ENCODE measurements at places on chromosomes 6 and 20.

DNA sequence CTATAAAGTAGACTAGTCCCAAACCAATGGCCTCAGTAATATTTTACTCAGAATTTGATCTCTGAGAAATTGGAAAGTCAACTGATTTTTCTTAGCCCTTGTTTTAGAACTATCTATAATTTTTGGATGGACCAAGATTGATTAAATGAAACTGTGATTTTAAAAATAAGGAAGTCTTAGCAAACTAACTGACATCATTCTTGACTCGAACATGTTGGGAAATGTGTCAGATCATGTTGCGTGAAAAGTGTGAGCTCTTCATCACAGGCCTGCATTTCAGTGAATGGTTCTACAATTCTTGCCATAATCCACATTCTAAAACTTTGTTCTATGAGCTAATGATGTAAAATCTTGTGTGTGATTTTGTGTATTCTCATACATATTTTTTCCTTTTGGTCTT lies 11.0 kb downstream of the TNFAIP3 start:
- no peak for DNase-seq

GRCh38 chr6:14524319-14524718 lies 406.7 kb downstream of the CD83 start:
- no peak for DNase-seq

DNA sequence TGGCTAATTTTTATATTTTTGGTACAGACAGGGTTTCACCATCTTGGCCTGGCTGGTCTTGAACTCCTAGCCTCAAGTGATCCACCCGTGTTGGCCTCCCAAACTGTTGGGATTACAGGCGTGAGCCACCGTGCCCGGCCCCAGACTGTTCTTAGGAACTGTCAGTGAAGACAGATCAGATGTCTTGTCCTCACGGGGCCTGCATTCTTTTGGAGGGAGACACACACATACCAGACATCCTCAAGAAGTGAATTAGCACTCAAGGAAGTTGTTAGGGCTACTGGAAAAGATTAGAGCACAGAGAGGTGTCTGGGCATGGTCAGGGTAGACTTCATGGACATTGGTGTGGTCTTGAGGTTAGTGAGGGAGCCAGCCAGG lies 10.3 kb upstream of the LPIN3 start:
- DNase-seq = no peak

DNA sequence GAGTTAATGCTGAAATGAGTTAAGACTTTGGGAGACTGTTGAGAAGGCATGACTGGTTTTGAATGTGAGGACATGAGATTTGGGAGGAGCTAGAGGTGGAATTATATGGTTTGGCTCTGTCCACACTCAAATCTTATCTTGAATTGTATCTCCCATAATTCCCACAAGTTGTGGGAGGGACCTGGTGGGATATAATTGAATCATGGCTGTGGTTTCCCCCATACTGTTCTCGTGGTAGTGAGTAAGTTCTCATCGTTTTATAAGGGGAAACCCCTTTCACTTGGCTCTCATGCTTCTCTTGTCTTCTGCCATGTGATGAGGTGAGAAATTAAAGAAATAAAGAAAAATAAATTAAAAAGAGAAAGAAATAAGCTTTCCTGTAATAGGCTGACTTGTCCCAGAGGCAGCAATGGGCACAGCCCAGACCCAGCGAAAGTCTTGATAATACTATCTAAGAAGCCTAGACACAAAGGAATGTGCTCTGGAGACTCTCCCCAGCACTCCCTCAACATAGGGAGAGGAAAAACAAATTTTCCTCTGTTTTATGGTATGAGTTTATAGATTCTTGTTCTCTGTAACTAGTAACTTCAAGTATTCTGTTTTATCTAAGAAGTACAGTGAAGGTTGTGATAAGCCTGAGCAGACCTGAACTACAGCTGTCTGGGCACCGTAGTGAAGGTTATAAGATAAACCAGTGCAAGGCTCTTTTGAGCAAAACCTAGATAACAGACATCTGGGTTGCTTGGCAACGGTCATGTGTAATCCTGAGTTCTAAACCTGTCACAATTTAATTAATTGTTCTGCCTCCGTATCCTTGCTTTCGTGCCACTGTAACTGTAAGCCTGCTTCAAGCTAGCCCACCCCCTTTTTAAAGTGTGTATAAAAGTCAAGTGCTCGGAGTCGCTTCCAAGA lies 88.9 kb upstream of the ECI2 start:
- no peak for DNase-seq

DNA sequence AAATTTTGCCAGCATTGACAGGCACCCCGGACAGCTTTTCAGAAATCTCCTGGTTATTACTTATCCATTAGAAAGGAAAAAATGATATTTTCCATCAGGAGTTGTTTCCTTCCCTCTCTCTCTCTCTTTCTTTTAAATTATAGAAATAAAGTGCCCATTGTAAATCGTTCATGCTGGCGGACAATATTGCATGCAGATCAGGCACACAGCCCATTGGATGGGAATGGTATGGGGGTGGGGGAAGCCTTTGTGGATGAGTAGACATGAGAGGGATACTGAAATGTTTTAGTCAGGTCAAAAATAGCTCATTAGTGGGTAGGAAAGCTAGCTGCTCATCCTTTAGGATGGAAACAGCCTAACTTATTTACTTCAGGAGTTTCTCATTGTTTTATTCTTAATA lies 764.9 kb upstream of the MMS22L start:
- no peak for DNase-seq

- no peak for DNase-seq
Measured at GRCh38 chr6:8382434-8382833, 52.9 kb downstream of the SLC35B3 start.

GRCh38 chr6:153781306-153781705 lies 257.7 kb upstream of the OPRM1 start:
- DNase-seq = no peak

DNA sequence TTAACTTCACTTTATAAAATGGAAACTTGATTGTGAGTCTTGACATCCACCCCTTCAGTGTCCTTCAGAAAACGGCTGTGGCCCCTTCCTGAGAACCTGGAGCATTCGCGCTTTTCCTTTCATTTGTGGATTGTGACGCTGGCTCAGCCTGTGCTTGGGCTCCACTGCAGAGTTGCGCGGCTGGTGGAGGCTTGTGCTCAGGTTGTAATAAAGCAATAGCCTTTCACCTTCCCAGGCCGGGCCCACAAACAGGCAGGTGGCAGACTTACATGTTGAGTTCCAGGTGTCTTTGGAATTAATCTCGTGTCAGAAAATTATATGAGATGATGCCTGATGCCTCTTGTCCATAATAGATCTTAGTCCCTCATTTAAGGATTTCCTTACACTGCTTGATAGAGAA lies 199.9 kb downstream of the CDH4 start:
- no peak for DNase-seq

GRCh38 chr6:127186889-127187288 lies 68.4 kb downstream of the RSPO3 start:
- peak; percentile 78 for DNase-seq

GRCh38 chr20:62332989-62333819 lies 30.4 kb downstream of the ADRM1 start:
- DNase-seq = no peak

DNA sequence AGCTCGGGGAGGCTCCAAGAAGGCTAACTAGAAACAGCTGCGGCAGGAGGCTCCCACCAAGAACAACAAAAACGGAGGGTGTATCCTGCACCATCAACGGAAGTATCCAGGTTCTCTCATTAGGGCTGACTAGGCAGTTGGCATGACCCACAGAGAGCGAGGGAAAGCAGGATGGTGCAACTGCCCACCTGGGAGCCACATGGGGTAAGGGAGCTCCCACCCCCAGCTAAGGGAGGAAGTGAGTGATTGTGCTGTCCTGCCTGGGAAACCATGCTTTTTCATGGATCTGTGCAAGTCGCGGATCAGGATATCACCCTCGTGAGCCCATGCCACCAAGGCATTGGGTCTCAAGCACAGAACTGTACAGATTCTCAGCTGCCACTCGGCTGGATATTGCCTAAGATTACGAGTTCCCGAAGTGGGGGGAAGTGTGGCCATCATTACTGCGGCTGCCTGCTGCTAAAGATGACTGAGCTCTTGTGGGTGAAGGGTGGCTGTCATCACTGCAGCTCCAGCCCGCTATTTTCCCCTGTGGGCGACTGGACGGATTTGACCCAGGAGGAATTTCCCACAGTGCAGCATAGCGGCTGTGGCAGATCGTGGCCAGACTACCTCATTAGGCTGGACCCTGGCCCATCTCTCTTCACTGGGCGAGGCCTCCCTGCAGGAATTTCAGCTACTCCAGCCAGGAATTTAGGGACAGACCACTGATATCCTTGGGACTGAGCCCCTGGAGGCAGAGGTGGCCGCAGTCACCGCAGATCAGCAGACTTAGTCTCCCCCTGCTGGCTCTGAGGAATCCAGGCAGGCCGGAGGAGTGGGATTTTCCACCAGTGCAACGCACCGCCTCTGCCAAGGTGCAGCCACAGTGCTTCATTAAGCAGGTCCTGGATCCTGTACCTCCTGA lies 515.7 kb downstream of the FRK start:
- no peak for DNase-seq

GRCh38 chr6:132993738-132994137 lies 179.4 kb downstream of the RPS12 start:
- DNase-seq = no peak

DNA sequence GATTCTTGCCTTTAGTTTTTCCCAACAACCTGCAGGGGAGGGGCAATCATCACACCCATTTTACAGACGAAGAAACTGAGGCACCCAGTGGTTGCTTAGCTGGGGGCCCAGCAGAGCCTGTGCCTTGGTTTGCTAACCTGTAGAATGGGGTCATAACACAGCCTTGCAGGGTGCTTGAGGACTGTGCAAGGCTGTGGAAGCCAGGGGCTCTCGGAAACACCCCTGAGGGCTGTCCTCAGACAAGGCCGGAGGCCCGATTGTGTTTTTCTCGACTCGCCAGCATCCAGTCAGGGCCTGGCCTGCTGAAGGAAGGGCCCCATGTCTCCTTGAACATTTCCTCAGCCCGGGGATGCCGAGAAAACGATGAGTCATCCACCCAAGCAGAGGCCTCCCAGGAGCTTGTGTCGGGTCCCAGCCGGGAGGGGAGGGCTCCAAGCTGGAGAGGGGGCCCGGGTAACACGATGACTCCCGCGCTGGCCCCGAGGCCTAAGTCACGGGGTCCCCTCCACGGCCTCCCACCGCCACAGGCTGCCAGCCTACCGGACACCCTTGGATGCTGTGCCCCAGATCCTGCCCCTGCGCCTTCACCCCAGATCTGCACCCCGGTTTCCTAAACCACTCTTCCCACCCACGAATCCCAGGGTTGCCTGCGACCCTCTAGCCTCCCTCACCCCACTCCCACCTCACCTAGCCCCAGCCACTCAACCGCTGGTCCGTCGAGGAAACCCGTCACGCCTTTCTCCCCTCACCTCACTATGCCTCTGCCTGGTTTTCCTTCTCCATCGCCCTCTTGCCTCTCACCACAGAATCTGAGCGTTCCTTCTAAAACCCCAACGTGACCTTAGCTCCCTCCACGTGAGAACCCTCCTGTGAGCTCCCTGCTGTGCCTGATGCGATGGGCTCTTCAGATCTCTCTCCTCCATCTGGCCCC lies 10.6 kb downstream of the NOL4L start:
- peak; percentile 63 for DNase-seq
